NCI-H526 (cell line): ENCODE measurements at places on chromosomes 7 and 10.

GRCh38 chr7:120990468-120991118, 2.1 kb downstream of the CPED1 start:
- DNase-seq, result no peak

DNA sequence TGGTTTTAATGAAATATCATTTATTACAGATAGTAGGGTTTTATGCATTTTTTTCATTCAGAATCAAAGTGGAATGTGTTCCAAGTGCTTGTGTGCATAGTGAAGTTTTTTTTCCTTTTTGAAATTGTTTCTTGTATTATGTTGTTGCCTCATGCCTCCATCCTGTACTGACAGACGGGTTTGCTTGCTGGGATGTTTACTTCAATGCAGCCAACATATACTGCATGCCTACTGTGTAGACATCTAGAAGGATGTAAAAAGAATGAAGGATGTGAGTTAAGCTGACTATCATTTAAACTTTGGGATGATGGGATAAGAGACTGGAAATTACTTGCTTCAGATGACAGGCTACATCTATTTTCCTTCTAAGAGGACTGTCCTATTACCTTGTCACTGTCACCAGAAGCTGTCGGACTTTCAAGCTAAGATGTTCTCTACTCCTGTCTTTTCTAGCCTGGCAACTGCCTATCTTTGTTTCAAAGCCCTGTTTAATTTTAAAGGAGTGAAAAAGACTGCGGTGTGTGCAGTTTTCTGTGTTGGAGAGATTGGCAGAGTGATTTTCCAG, 243.7 kb downstream of the CDK14 start:
- no peak for DNase-seq

- no peak for DNase-seq
Measured at GRCh38 chr10:78071857-78072179, 38.2 kb downstream of the RPS24 start.

DNA sequence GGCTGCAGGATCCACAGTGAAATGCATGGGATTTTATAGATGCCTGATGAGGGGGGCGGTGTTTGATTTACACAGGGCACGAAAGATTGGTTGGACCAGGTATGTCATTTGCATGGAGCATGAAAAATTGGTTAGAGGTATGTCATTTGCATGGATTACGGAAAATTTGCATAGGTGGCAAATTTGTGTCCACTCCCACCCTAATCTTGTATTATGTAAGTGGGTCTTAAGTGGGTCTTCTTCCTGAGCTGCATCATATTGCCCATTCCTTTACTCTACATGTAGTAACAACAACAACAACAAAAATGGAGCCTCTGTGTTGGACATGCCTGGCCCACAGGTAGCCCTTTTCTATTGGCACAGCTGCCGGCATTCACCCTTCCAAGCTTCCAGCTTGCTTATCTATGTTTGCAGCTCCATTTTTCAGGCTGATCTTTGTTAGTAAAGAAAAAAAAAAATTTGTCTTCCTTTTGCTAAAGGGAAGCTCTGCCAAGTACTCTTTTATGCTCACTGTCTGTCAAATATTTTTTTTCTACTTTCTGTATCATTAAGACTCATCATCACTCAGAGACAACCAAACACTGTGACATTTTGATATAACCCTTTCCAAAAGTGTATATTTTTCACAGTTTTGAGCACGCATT, 10.3 kb upstream of the ZNF273 start:
- DNase-seq, result peak; percentile 58

- DNase-seq, result peak; percentile 72
Measured at GRCh38 chr10:122565766-122566206, 5.2 kb downstream of the DMBT1 start.

DNA sequence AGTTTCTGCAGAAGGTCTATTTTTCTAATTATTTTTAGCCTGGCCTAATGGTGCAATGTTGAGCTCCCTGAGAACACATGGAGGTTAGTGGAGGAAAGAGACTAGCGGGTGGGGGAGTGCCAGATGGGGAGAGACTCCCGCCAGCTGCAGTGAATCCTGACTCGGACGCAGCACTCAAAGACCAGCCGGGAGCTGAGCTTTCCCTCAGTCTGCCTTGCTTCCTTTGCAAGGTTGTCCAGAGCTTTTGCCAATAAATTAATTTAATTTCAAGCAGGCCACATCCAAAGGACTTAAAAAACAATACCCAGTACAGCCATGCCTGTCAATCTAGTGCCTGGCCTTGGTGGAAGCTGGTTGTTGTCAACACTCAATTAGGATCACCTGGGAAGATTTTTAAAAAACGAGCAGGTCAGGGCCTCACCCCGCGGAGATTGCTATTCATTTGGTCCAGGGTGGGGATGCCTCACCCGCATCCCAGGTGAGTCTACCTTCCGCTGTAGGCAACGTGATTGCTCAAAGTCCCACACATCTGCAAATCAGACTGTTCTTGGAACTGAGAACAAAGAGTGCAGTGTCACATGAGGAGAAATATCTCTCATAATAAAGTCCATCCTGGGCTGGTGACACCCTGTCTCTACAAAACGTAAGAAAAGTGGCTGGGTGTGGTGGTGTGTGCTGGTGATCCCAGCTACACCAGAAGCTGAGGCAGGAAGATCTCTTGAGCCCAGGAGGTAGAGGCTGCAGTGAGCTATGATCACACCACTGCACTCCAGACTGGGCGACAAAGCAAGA, 4.0 kb downstream of the CLRN3 start:
- DNase-seq, result peak; percentile 19

- no peak for DNase-seq
Measured at GRCh38 chr7:65438598-65438997, 64.9 kb downstream of the ZNF92 start.

DNA sequence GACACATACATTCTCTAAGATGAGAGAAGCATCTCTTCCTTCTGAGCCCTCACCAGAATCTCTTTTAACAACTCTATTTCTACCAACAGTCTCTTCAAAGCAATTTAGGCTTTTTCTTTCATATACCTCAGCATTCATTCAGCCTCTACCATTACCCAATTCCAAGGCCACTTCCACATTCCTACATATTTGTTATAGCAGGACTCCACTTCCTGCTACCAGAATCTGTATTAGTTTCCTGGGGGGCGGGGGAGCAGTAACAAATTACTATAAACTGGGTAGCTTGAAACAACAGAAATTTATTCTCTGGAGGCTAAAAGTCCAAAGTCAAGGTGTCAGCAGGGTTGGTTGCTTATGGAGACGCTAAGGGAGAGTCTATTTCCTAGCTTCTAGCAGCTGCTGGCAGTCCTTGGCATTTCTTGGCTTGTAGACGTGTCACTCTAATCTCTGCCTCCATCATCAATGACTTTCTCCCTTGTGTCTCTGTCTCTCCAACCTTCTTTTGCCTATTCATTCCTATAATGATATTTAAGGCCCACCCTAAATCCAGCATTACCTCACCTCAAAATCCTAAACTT, 7.4 kb downstream of the PRPS1L1 start:
- no peak for DNase-seq

GRCh38 chr7:2959828-2960599, 83.7 kb downstream of the CARD11 start:
- no peak for DNase-seq

GRCh38 chr7:114670676-114671075, 251.2 kb upstream of the MDFIC start:
- DNase-seq, result no peak

GRCh38 chr7:156533964-156534363, 106.6 kb upstream of the RNF32 start:
- DNase-seq, result no peak

GRCh38 chr10:79089632-79090031, 20.9 kb downstream of the ZMIZ1 start:
- no peak for DNase-seq

DNA sequence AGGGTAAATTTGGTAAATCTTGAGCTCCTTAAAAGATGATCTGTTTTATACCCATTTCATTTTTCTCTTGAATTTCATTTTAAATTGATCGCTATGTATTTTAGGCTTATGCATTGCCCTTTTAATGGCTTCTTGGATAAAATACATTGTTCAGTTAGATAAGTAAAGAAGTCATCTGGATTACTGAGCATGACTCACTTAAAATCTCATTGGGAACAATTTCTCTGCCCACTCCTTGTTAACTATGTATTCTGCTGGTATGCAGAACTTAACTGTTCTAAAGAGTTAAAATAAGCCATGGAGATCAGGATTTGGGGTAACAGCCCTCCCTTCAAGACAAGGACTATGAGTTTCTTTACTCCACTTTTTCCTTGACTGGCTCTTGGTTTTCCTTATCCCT, 134.2 kb downstream of the SND1 start:
- DNase-seq, result no peak

DNA sequence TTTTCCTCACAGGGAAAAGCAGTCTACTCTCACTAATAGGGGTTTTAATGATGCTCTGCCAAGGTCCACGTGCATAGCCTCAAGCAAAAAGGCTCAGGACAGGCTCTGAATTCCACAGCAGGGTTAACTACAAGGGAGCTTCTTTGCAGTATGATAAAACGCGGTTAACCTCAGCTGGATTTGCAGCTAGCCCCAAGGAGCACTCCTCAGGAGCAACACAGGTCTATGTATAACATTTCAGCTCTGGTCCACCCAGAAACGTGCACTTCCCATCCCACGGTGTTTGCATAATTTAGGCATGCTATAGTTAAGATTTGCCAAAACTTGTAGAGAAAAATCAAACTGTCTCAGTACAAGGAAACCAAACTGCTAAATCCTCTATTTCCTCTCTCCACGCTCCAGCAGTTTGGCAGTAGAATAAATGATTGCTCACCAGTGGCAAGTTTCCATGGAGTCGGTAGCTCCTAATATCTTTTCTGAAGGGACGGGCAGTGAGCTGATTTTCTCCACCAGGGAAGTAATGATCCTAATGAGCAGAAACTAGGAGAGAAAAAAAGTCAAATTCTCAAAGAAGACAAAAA, 13.1 kb upstream of the ASB4 start:
- peak; percentile 88 for DNase-seq

- no peak for DNase-seq
Measured at GRCh38 chr7:54796150-54796549, 37.1 kb upstream of the SEC61G start.

DNA sequence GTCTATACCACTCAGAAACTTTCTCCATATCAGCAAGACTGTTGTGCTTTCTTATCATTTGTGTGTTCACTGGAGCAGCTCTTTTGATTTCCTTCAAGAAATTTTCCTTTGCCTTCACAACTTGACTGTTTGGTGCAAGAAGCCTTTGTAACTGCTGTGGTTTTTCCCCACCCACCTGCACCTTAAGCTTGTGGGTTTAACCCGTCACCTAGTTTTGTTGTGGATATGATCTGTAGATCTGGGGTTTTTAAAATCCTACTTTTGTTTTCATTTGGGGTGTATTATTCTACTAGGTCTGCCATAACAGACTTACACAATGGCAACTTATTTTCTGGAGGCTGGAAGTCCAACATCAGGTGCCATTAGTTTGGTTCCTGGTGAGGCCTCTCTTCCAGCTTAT, 30.5 kb upstream of the CHST3 start:
- no peak for DNase-seq

DNA sequence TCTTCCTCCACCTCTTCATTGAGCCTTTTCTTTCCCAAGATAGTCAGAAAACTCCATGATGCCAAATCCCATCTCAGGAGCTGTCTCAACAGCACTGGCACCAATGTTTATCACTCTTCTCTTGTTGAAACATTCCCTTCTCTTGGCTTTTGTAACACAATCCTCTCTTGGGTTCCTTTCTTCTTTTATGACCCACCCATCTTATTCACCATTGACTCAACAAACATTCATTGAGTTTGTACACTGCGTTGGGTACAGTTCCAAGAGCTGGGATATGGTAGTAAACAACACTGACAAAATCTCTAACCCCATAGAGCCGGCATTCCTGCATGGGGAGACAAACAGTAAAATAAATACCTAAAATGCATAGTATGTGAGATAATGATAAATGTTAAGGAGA, 577.5 kb downstream of the INHBA start:
- DNase-seq, result no peak

- DNase-seq, result no peak
Measured at GRCh38 chr7:1108264-1108920, 20.5 kb downstream of the GPER1 start.

- DNase-seq, result no peak
Measured at GRCh38 chr7:155843426-155844018, 31.3 kb upstream of the SHH start.

GRCh38 chr10:31526681-31527080, 207.7 kb downstream of the ZEB1 start:
- DNase-seq, result no peak

GRCh38 chr10:117775526-117775925, 233.0 kb downstream of the EMX2 start:
- no peak for DNase-seq

GRCh38 chr10:117994771-117995170, 52.0 kb downstream of the RAB11FIP2 start:
- DNase-seq, result no peak

DNA sequence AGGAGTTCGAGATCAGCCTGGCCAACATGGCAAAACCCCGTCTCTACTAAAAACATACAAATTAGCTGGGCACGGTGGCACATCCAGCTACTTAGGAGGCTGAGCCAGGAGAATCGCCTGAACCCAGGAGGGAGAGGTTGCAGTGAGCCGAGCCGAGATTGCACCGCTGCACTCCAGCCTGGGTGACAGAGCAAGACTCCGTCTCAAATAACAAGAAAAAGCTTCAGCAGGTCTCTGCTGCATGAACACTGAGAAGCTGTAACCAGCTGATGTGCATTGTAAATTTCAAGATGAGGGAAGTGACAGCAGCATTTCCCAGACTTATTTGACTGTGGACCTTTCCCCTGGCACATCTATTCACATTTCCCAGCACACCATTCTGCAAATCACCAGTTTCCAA, 222.0 kb downstream of the CALN1 start:
- DNase-seq, result no peak

GRCh38 chr10:123747426-123747825, 81.3 kb downstream of the GPR26 start:
- no peak for DNase-seq

DNA sequence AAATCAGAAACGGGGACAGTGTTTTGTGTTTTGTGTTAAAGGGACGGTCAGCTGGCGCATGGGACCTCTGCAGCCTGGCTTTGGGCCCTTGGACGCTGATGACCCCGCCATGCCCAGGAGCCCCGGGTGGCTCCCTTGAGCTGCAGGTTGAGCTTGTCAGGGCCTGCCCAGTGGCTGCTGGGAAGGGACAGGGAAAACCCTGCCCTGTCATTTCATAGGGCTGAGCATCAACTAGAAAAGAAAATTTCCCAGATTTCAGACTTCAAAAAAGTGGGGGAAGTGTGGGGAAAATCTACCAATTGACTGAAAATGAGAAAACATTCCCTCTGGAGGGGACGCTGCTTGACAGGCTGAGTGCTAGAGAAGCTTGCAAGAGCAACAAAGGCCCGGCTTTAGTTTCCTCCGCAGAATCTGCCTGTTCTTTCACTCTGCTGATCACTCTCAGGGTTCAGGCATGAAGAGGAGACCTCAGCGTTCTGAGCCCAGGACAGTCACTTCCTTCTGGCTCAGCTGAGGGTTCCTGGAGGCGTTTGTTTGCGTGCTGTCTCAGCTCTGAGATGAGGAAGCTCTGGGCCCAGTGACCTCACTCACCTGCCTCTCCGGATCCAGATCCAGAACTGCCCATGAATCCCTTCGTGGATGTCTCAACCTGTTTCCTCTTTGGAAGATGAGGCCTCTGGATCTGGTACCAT, 18.6 kb upstream of the DNAJB6 start:
- DNase-seq, result no peak

- DNase-seq, result no peak
Measured at GRCh38 chr7:132134814-132135445, 441.3 kb downstream of the PLXNA4 start.

- no peak for DNase-seq
Measured at GRCh38 chr7:101915000-101915399, 97.6 kb downstream of the CUX1 start.
